ENCODE measurements at places on chromosomes 5 and 9. TPM values are rescaled to one million over a fixed set of nuclear protein-coding genes. Genes with fewer than 3 reads are reported as not detected.

Gene ATP10B
- not detected for total RNA-seq

Gene SPATA31D4
- total RNA-seq, result not detected

Gene CARD9
- total RNA-seq, result 1.3 TPM

Gene TICAM2
- 1.6 TPM for total RNA-seq

Gene TPPP
- 5.5 TPM for total RNA-seq

Gene PCDHGA6
- total RNA-seq, result 0.24 TPM

Gene PCDHGA1
- total RNA-seq, result 0.26 TPM

Gene PCDHGB3
- 0.18 TPM for total RNA-seq

Gene SAXO1
- total RNA-seq, result not detected

Gene OR1Q1
- not detected for total RNA-seq

Gene IL3
- total RNA-seq, result not detected
